ENCODE measurements at places on chromosomes 7 and 10.

- H3K36me3 ChIP-seq, result no peaks in the 10 kb centered on the region
- H3K27ac ChIP-seq, result no peak overlapping the region
- DNase-seq, result no peak
- no peaks in the 10 kb centered on the region for H3K4me1 ChIP-seq
Measured at GRCh38 chr7:19491371-19491770, 217.5 kb downstream of the POLR1F start.

GRCh38 chr7:48389977-48390376, 218.7 kb downstream of the ABCA13 start:
- no peak overlapping the region for H3K27ac ChIP-seq
- no peaks in the 10 kb centered on the region for H3K36me3 ChIP-seq
- H3K27me3 ChIP-seq, result no peaks in the 10 kb centered on the region

- H3K4me3 ChIP-seq, result no peak overlapping the region
- no peaks in the 10 kb centered on the region for H3K36me3 ChIP-seq
Measured at GRCh38 chr10:7423521-7423920, 12.7 kb upstream of the SFMBT2 start.

DNA sequence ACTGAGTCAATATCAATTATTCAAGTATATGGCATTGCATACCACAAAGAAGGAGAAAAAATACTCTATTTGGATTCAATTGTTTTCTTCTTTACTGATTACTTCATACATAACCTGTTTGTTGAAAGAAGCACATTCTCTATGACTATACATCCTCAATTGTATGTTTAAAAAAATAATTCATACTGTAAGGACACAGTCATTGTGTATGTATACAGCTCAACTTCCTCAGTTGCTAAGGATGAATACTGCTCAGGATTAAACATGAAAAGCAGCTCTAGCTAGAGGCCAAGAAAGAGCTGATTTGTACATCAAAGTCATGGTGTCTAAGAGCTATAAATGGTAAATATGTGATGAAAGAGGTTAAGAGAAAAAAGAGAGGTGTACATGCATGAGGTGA, 15.8 kb upstream of the BPGM start:
- no peaks in the 10 kb centered on the region for H3K36me3 ChIP-seq
- H3K27me3 ChIP-seq, result no peaks in the 10 kb centered on the region
- peaks cover 16% of the 10 kb centered on the region for H3K4me1 ChIP-seq
- DNase-seq, result no peak
- H3K4me3 ChIP-seq, result no peak overlapping the region

- no peaks in the 10 kb centered on the region for H3K36me3 ChIP-seq
- H3K4me3 ChIP-seq, result no peak overlapping the region
- no peak for DNase-seq
- H3K4me1 ChIP-seq, result no peaks in the 10 kb centered on the region
Measured at GRCh38 chr7:34497153-34497777, 160.8 kb upstream of the NPSR1 start.

DNA sequence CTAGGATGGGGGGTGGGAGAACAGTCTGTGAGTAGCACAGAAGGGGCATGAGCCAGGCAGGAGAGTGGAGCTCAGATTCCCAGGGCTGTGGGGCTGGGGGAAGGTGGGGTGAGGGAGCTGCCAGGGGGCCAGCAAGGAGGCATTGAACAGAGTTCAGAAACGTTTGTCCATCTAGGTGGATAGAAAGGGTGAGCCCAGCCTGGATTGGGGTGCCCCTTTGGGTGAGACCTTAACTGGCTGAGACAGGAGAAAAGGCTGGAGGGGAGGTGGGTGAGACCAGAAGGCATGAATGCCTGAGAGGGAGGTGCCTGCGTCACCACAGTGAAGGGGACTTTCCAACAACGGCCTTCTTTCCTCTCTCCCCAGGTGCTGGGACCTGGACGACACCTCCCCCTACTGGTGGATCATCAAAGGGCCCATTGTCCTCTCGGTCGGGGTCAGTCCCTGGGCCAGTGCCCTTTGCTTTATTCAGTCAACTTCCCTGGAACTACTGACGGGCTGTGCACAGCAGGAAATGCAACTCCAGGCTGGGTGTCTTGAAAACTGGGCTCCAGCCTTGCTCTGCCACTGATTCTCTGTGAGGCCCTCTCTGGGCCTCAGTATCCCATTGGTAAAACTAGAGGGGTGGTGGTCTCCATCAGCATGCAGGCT, 11.0 kb downstream of the GHRHR start:
- H3K27ac ChIP-seq, result no peak overlapping the region
- no peaks in the 10 kb centered on the region for H3K36me3 ChIP-seq
- H3K4me1 ChIP-seq, result no peaks in the 10 kb centered on the region
- H3K4me3 ChIP-seq, result no peak overlapping the region
- peak; percentile 50 for DNase-seq
- no peaks in the 10 kb centered on the region for H3K27me3 ChIP-seq

DNA sequence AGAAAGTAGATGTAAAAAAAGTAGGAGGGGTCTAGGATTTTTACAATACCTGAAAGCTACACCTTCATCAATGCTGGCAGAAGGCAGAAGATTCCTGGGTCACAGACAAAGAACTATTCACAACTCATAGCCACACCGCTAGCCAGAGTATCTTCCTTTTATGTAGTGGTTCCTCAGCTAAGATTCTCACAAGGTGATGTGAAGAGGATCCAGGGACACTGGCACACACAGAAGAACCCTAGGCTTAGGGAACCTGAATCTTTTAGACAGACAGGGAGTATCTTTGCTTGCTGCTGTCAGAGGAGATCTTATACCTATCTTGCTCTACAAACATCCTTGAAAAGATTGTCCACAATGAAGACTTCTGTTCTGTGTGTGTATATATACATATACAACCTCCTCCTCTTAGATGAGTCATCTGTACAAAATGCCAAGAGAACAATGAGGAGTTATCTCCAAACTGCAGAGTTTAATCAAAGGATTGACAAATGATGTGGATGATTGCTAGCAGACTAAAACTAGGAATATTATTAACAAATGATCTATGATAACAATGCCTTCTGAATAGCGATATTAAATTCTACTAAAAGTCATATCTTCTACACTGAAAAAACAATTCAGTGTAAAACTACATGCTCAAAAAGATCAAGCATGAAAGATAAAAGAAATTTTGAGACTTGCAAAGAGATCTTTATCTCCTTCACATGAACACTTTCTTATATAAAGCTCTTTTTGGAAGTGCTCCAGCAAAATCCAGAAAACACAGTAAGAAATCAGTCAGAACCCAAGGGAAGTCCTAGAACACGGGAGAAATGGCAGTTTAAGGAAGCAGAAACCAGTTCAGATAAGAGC, 409.3 kb downstream of the PARD3 start:
- H3K4me3 ChIP-seq, result no peak overlapping the region
- H3K27ac ChIP-seq, result peak overlapping the region; percentile 9
- H3K36me3 ChIP-seq, result no peaks in the 10 kb centered on the region
- DNase-seq, result no peak
- H3K4me1 ChIP-seq, result peaks cover 14% of the 10 kb centered on the region
- H3K27me3 ChIP-seq, result no peaks in the 10 kb centered on the region

DNA sequence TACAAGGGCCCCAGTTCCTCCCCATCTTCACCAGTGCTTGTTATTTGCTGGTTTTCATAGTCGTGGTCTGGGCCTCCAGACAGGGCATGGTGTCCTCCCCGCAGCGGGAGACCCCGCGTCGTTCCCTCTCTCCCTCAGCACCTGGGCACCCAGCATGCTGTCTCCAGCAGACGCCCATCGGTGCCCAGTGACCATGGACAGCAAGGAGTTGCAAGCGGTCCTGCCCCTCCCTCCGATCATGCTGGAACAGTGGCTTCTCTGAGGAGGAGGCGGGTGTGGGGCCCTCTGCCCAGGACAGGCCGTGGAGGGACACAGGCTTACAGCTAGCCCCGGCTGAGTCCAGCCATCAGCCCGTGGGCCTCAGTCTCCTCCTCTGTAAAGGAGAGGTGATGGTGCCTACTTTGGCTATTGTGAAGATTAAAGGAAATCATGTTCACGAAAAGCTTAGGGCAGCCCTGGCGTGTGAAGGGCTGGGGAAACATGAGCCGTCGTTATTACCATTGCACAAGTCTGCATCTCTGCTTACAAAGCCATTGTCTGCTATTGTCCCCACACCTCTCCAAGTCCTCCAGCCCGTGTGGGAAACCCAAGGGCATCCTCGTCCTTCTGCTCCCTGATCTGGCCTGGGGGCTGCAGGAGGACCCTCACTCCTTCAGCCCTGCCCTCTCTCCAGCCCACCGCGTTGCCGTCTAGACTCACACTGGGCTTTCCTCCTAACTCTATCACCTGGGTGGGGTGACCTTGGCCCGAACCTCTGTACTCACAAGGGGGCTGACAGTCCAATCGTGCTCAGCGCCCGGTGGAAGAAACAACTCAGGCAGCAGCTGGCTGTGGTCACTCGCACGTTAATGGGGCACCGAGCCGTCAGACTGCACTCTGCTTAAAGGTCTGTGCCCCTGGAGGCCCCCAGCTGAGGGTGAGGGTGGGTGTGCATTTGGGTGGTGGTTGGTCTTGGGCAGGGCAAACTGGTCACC, 29.9 kb downstream of the EN2 start:
- H3K4me3 ChIP-seq, result no peak overlapping the region
- DNase-seq, result no peak
- H3K36me3 ChIP-seq, result no peaks in the 10 kb centered on the region
- no peak overlapping the region for H3K27ac ChIP-seq

- no peaks in the 10 kb centered on the region for H3K36me3 ChIP-seq
- no peak overlapping the region for H3K27ac ChIP-seq
- H3K27me3 ChIP-seq, result no peaks in the 10 kb centered on the region
- no peaks in the 10 kb centered on the region for H3K4me1 ChIP-seq
- DNase-seq, result no peak
Measured at GRCh38 chr7:81816312-81816711, 46.5 kb upstream of the HGF start.

GRCh38 chr10:116888380-116889055, 39.2 kb downstream of the ENO4 start:
- DNase-seq, result peak; percentile 78
- H3K27ac ChIP-seq, result peak overlapping the region; percentile 59
- H3K4me3 ChIP-seq, result no peak overlapping the region

DNA sequence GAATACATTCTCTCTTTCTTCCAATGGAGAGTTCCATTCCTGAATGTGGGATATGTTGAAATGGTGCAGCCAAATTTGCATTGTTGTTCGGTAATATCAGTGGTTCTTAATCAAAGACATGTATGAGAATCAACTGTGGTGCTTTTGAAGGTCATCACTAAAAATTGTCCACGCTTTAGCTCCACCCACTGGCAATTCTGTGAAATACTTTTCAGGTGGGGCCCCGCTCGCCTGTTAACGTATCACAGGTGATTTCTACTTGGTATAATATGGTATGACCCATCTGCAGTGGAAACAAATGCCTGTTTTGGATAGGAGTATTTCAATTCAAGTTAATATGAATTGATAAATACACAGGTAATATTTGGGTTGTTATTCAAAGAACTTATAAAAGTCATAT, 178.4 kb downstream of the NSUN6 start:
- no peak overlapping the region for H3K4me3 ChIP-seq
- no peak for DNase-seq
- no peaks in the 10 kb centered on the region for H3K4me1 ChIP-seq
- no peak overlapping the region for H3K27ac ChIP-seq
- H3K36me3 ChIP-seq, result no peaks in the 10 kb centered on the region

GRCh38 chr7:155062411-155062810, 7.7 kb upstream of the HTR5A start:
- no peak overlapping the region for H3K27ac ChIP-seq
- H3K27me3 ChIP-seq, result peaks cover 2% of the 10 kb centered on the region
- H3K4me3 ChIP-seq, result no peak overlapping the region
- H3K36me3 ChIP-seq, result no peaks in the 10 kb centered on the region
- no peak for DNase-seq

DNA sequence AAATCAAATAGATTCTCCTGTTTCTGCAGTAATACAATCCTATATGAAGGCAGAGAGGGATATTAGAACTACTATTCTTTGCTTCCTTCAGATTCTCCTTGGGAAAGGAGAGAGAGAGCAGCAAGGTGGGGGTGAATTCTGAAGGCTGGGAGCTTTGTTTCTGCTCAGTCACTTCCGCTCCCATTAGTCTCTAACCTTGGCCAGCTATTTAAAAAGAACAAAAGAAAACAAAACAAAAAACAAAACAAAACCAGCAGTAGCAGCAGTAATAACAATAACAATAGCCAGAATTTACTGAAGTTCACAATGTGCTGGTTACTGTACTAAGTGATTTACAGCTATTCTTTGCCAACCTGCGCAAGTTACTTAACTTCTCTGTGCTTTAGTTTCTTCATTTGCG, 9.9 kb downstream of the GPR85 start:
- H3K4me3 ChIP-seq, result no peak overlapping the region
- H3K36me3 ChIP-seq, result no peaks in the 10 kb centered on the region
- no peaks in the 10 kb centered on the region for H3K4me1 ChIP-seq
- DNase-seq, result peak; percentile 17
- no peaks in the 10 kb centered on the region for H3K27me3 ChIP-seq
- H3K27ac ChIP-seq, result no peak overlapping the region

- no peaks in the 10 kb centered on the region for H3K36me3 ChIP-seq
- H3K27ac ChIP-seq, result no peak overlapping the region
- no peaks in the 10 kb centered on the region for H3K4me1 ChIP-seq
Measured at GRCh38 chr10:124296121-124296812, 122.5 kb downstream of the OAT start.

- H3K27me3 ChIP-seq, result no peaks in the 10 kb centered on the region
- DNase-seq, result no peak
- H3K4me1 ChIP-seq, result no peaks in the 10 kb centered on the region
- no peak overlapping the region for H3K4me3 ChIP-seq
- no peak overlapping the region for H3K27ac ChIP-seq
Measured at GRCh38 chr10:33492701-33493345, 158.4 kb upstream of the NRP1 start.

DNA sequence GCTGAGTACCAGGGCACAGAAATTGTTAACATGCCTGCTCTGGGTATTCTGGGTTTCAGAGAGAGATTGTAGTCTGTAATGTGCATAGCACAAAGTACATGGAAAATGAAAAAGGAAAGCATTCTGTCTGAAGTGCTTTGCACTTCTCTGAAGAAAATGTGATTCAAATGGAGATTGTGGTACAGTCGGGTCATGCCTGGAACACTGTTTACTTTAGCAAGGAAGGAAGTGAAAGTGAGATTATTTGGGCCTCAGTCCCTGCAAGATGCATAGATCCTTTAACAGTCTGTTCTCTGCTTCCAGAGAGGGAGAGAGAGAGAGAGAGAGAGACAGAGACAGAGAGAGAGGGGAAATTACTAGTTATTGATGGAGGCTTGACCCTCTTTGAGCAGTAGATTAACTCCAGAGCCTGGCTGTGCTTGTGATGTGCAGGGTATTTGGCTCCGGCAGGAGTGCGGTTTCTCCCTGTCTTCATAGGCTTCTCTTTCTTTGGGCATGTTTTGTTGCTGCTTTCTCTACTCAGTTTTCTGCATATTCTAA, 5.4 kb downstream of the VWC2 start:
- H3K4me1 ChIP-seq, result no peaks in the 10 kb centered on the region
- no peak overlapping the region for H3K27ac ChIP-seq
- H3K27me3 ChIP-seq, result peaks cover 20% of the 10 kb centered on the region
- H3K4me3 ChIP-seq, result no peak overlapping the region
- H3K36me3 ChIP-seq, result no peaks in the 10 kb centered on the region
- DNase-seq, result no peak

GRCh38 chr10:77671594-77672252, 34.1 kb upstream of the KCNMA1 start:
- no peak for DNase-seq
- H3K4me3 ChIP-seq, result no peak overlapping the region
- H3K27ac ChIP-seq, result no peak overlapping the region
- no peaks in the 10 kb centered on the region for H3K36me3 ChIP-seq
- no peaks in the 10 kb centered on the region for H3K27me3 ChIP-seq
- H3K4me1 ChIP-seq, result no peaks in the 10 kb centered on the region

GRCh38 chr10:103204353-103205255, 11.5 kb upstream of the NT5C2 start:
- no peak for DNase-seq
- H3K27me3 ChIP-seq, result no peaks in the 10 kb centered on the region
- no peak overlapping the region for H3K4me3 ChIP-seq

All from SJSA1 (cell line).